EL (cell line): ENCODE measurements at places on chromosomes 16 and 17.

DNA sequence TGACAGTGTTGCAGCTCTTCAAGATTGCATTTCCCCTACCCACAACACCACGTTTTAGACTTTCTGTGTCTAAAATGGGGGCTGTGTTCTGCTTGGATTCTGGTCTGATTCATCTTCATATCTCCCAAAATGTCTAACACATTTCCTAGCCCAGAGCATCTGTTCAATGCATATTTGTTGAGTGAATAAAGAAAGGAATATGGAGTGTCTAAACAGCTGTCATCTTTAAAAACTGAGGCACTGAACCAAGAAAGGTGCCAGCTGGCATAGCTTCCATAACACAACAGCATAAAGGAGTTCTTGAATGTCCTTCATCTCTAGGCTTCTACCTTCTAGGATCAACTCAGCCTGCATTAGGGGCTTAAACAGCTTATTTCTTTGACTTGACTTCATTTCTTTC, 67.4 kb downstream of the CDH11 start:
- DNase-seq = no peak

GRCh38 chr17:37718324-37719048, 26.4 kb downstream of the HNF1B start:
- no peak for DNase-seq

- no peak for DNase-seq
These were observed 976 bp downstream of the CCL3L1 start for GRCh38 chr17:36195434-36196130.

DNA sequence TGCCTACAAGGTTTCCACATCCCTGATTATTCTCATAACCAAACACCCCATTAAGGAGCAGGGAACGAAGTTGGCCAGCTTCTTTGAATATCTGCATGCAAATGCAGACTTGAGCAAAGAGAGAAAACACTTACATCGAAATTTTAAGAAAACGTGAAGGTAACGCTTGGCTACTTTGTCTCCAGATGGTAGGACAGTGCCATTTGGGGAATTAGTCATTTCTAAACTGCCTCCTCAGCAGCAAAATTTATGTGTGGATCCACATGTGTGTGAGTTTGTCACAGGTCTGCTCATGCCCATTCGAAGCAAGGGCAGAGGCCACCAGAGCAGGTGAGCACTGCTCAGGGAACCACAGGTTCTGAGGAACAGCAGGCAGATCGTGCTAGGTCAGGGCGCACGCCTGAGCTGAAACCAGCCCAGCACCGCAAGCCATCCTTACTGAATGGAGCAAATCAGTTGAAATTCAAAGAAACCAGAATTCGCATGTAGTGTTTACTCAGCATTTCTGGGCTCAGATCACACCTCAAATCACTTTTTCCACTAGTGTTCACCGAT, 80.1 kb downstream of the SOCS1 start:
- DNase-seq = no peak

- DNase-seq = no peak
These were observed 8.2 kb downstream of the USP31 start for GRCh38 chr16:23141033-23141432.

- DNase-seq = peak; percentile 23
These were observed 30.7 kb upstream of the CDH5 start for GRCh38 chr16:66335704-66336329.

DNA sequence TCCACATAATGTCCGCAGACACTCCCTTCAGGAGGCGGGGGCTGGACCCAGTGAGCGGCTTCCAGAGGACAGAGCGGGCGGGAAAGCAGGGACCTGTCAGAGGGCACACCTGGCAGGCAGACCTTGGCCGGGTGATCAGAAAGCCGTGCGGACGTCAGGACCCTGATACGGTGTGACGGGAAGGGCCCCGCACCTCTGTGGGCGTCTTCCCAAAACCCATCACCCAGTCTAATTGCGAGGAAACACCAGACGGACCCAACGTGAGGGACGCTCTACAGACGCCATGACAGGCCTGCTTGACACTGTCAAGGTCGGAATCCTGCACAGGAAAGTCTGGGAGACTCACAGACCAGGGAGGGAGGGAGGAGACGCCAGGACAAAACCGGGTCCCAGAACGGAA, 8.4 kb downstream of the LMF1 start:
- DNase-seq = no peak

DNA sequence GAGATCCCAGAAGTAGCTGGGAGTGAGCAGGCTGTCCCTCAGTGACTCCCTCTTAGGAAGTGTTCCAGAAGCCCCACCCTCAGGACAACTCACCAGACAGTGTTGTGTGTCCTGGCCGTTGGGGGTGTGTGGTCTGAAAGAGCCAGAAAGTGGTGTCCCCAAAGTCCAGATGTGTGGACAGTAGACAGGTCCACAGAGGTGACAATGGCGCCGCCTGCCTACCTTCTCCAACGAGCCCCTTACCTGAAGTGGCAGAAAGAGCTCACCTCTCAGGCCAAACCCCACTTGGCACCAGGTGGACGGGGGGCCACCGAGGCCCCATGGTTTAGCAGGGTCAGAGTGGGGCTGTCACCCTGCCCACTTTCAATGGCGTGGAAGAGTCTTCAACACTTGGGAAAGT, 19.9 kb downstream of the C17orf100 start:
- DNase-seq = no peak

- no peak for DNase-seq
These were observed 21.8 kb downstream of the FAM20A start for GRCh38 chr17:68579194-68579927.

- no peak for DNase-seq
These were observed 62.4 kb upstream of the MTMR4 start for GRCh38 chr17:58576679-58577367.

GRCh38 chr16:1820096-1820945, 6.3 kb downstream of the HAGH start:
- no peak for DNase-seq

GRCh38 chr16:1330260-1330914, 3.1 kb upstream of the BAIAP3 start:
- no peak for DNase-seq

DNA sequence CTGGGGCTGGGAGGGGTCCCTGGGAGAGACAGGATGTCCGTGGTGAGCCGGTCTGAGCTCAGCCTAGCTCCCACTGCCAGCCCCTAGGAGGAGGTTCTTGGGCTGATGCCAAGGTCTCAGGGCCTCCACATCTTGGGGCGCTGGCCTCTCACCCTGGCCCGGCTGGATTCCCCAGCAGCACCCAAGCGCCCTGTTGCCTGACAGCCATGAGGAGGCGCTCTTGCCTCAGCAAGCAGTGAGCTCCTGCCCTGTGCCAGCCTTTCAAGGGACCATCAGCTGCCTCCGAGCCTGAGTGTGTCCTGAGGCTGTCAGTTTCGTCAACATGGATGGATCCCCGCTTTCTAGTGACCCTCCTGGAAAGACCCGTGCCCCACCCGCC, 234.9 kb upstream of the CIBAR2 start:
- no peak for DNase-seq

GRCh38 chr17:47279062-47279801, 25.6 kb downstream of the ITGB3 start:
- DNase-seq = peak; percentile 99

GRCh38 chr17:82941021-82942001, 101.5 kb upstream of the ZNF750 start:
- DNase-seq = no peak

GRCh38 chr16:81592353-81592866, 147.8 kb downstream of the CMIP start:
- DNase-seq = no peak

GRCh38 chr17:5897275-5897911, 172.8 kb upstream of the WSCD1 start:
- no peak for DNase-seq

- no peak for DNase-seq
These were observed 26.9 kb upstream of the COX10 start for GRCh38 chr17:14042411-14042810.

DNA sequence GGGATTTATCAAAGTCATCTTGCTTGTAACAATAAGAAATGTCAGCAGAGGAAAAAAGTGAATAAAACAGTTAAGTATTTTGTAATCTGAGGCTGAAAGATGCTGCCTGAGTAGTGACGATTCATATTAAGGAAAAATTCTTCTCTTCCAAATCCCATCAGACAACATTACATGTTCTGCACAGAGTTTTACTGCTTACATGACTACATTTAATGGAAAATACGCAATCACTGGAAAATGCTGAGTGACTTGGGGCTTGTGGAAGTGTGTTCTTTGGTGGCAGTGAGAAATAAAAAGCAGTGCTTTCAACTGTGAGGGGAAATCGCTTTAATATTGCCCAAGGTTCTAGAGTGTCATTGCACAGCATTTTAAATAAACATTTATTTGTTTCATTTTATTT, 1025.2 kb upstream of the GOT2 start:
- no peak for DNase-seq

DNA sequence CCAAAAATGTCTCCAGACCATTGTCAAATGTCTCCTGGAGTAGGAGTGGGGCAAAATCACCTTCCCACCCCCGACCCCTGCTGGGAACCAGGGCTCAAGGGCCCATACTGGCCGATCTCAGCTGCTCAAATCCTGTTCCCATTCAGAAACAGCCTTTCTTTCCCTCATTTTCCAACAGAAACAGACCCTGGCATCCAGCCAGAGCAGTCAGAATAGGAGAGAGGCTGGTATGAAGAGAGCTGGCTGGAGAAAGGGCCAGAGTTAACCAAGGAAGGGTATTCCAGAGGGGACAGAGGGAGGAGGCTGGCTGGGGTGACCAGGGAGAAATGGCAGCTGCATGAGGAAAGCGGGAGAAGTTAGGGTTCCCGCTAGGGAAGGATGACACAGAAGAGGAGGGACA, 199.1 kb downstream of the XYLT1 start:
- no peak for DNase-seq

DNA sequence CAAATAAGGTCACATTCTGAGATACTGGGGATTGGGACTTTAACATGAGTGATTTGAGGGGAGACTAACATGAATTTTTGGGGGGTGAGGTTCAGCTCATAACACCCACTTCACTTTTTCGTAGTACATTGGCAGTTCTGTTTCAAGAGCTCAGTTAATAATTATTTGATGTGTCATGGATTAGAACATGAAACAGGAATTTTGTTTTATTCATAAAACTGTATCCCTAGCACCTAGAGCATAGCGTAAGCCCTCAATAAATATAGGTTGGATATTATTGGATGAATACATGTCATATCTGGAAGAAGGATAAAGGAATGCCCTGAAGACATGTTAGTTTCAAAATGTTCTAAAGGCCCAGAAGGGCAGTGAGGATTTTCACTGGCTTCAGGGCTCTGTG, 119.8 kb downstream of the PRKCA start:
- DNase-seq = peak; percentile 88

DNA sequence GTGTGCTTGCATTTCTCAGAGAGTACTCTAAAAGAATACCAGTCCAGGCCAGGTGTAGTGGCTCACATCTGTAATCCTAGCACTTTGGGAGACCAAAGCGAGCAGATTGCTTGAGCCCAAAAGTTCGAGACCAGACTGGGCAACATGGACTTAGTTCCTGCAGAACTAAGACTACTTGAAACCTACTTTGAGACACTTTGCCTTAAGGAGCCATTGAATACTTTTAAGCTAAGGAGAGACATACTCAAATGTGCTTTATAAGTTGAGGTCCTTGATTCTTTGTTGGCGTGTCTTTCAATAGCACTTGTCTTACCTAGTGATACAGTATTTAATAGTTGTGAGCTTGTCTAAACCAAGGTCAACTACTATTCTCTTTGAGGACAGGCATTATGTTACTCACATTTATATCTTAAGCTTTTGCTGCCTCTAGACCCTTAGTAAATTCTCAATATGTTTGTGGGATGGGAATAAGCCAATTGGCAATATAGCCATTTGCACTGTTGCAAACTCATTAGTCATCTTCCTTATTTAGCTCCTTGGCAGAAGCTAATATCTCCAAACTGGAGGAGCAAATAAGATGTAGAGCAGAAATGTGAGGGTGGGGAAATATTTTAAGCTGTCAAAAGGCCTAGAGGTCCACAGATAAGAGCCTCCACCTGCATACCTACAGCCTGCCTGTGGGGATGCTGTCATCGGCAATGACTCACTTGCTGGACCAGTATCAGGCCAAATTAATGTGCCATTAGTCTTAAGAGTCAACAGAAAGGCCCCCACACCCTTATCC, 16.3 kb downstream of the SCPEP1 start:
- DNase-seq = no peak

- no peak for DNase-seq
These were observed 6.2 kb downstream of the FBXO39 start for GRCh38 chr17:6782244-6782643.

GRCh38 chr17:17495536-17496188, 533 bp downstream of the RASD1 start:
- DNase-seq = peak; percentile 15

- no peak for DNase-seq
These were observed 5.4 kb upstream of the LHX1 start for GRCh38 chr17:36931697-36932382.

DNA sequence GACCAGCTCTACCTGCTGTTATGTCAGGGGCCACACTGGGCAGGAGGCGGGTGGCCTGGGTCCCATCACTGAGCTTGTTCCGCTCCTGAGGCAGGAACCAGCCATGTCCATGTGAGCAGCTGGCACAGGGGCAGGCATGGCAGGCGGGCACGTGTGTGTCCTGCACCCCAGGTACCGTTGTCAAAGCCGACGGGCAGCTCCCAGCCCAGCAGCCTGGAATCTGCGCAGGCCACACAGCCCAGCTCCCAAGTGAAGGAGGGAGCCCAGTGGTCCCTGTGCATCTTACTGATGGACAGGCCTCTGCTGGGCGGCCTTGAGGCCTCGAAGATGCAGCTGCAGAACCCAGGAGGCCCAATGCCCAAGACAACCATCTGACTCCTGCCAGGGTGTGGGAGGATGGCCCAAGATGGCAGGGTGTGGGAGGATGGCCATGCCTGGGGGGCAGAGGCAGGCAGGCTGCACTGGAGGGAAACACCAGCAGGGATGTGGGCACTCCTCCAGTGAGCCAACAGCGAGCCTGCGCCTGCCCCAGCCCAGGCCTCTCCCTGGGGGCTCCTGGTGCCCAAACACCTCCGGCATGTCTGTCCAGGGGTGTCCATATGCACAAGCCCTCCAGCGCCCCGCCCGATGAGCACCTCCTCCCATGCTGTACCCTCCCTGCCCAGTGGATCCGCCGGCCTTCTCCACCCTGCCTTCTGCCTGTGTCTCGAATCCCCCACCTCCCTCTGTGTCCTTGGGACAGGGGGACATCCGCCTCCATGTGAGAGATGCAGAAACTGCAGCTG, 12.8 kb downstream of the FAM83G start:
- no peak for DNase-seq

- peak; percentile 22 for DNase-seq
These were observed 823 bp downstream of the TNRC6C start for GRCh38 chr17:77959126-77959925.
